ENCODE measurements at places on chromosomes 6 and 20. TPM values are rescaled to one million over a fixed set of nuclear protein-coding genes. Genes with fewer than 3 reads are reported as not detected.

The MYLK2 gene
- 3.0 TPM for total RNA-seq

The BTN1A1 gene
- not detected for total RNA-seq

The VNN1 gene
- total RNA-seq: 0.23 TPM

The HLA-DQA2 gene
- total RNA-seq: not detected

The IL17F gene
- not detected for total RNA-seq

The FAXC gene
- total RNA-seq: 12.2 TPM

The KIF13A gene
- 23.0 TPM for total RNA-seq
